SHP77 (cell line): ENCODE measurements at places on chromosomes 16 and 17.

DNA sequence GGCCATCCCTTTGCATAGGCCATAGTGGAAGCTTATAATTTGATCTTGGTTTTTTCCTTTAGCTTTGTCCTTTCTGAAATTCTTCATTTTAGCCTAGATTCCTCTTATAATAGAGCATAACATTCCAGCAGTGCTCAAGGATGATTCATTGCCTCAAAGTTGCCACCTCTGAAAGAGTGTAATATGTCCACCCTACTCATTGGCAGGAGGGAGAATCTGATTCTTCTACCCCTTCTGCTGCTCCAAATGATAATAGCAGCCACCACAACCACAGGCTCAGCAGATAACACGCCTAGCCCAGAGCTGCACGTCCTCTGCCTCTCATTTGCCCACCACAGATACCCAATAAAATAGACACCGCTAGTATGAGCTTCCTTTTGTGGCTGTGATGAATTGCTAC, 337.4 kb upstream of the HSBP1 start:
- no peak for DNase-seq

GRCh38 chr17:38853292-38854219, at the start of gene RPL23:
RPL23 (minus strand) TSS chr17:38853721; CDS start chr17:38853710, 11 bp downstream.
- DNase-seq: peak; percentile 96

DNA sequence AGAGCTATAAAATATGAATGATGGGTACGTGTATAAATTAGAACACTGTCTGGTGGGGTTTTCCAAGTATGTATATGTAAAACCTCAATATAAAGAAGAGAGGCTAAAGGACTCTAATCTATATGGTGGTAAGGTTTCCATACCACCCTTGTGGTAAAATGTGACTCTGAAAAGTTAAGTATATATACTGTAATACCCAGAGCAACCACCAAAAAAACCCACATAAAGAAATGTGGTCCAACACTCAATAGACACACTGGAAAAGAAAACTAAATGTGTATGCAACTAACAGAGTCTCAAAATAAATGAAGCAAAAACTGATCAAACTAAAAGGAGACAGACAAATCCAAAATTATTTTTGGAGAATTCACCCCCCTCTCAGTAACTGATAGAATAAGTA, 72.2 kb downstream of the XPO6 start:
- DNase-seq: no peak

GRCh38 chr16:57826052-57826451, 23.8 kb upstream of the KIFC3 start:
- no peak for DNase-seq

- DNase-seq: no peak
Measured at GRCh38 chr17:75273977-75274708, 3.1 kb upstream of the MIF4GD start.

- no peak for DNase-seq
Measured at GRCh38 chr16:81716478-81717225, 62.4 kb upstream of the PLCG2 start.

DNA sequence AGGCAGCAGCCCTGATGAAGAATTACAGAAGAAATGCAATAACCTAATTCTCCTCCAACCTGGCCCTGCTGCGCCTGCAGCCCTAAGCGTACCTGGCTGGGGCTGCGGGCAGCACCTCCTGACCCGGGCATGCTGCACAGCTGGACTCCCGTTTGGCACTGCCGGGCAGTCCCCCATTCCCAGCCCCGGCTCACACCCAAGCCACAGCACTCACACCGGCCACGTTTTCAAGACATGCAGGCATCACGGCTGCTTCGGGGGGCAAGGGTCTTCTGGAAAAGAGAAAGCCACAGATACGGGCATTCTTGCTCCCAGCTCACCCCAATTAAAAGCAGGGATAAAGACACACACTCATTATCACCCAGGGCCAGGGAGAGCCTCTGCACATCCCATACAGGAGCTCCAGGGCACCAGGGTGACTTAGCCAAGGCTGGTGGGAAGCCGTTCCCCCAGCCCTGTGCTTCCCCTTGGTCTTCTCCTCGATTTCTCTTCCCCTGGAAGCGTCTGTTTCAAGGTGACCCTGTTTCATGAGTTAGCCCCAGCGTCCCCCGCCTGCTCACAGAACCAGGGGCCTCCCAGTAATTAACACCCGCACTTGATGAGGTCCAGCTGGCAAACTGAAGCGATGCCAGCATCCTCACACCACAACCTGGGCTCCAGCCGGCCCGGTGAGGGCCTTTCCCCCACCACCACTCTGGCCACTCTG, 216.7 kb downstream of the C16orf78 start:
- DNase-seq: no peak

DNA sequence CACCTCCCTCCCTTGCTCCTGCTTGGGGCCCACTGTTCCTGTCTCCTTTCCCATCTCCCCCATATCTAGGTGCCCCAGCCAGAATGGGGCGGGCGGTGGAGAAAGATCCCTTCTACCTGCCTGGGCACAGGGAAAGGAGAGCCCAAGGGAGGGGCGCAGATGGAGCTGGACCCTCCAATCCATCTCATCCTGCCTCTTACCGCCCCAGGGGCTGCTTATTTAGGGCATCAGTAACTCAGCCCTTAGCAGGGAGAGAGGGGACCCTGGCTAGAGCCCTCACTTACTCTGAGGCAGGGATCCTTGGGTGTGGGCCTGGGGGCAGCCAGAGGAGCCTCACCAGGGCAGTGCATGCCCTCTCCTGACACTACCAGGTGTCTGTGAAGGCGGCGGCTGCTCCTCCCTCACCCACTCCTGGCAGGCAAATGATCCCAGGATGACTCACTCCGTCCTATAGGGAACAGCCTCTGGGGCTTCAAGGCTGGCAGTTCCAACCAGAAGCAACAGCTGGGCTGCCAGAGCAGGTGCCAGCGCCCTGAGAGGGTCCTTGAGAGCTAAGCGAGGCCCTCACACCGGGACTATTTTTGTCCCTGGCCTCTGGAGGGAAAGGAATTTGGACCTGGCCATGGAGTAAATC, 16.3 kb upstream of the BCAR1 start:
- peak; percentile 96 for DNase-seq
